Central memory CD8-positive, alpha-beta T cell (primary cell): ENCODE measurements at places on chromosomes 2 and 18.

GRCh38 chr2:134774786-134775641 lies 56.2 kb upstream of the TMEM163 start:
- DNase-seq, result no peak

GRCh38 chr2:99857867-99858444 lies 284.4 kb downstream of the AFF3 start:
- no peak for DNase-seq

DNA sequence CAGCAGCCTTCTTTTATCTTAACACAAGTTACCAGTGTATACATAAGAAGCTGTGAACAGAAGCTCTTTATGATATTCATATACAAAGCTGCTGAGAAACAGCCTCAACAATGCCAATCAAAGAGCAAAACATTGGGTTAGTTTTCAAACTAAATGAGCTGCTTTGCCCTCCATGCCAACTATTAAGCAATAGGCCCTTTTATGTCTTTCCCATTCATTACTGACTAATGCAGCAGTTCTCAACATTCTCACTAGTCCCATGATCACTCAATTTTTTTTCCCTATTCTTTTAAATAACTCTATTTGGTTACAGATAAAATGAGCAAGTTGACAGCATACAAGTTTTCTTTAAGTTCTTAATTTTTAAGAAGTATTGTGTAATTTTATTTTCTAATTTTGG lies 57.9 kb upstream of the FRZB start:
- DNase-seq, result no peak

DNA sequence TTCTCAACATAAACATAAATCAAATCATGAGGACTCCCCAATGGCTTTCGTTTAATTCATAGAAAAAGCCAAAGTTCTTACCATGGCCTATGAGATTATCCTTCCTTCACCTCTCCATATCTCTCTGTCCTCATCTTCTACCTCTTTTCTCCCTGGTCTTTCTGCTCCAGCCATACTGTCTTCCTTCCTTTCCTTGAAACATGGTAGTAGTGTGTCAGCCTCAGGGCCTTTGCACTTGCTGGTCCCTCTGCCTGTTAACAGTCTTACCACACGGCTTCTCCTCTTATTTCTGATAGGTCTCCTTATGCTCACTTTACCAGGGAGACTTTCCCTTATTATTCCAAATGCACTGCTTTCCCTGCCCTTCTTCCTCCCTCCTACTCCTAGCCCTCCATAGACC lies 25.6 kb downstream of the APOB start:
- no peak for DNase-seq

DNA sequence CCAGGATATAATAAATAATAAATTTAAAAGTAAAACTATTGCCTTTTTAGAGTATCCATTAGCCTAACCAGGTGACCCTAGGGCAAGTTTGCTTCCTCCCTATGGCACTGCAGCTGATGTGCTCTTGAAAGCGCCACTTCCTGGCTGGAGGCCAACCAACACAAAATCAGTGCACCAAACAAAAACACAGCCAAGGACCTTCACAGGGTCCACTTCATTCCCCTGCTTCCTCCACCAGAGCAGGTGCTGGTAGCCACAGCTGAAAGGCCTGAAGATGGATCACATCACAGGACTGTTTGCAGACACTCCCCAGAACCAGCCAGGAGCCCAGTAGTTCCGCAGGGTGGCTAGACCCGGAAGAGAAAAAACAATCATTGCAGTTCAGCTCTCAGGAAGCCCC lies 108.8 kb downstream of the TWIST2 start:
- DNase-seq, result no peak

DNA sequence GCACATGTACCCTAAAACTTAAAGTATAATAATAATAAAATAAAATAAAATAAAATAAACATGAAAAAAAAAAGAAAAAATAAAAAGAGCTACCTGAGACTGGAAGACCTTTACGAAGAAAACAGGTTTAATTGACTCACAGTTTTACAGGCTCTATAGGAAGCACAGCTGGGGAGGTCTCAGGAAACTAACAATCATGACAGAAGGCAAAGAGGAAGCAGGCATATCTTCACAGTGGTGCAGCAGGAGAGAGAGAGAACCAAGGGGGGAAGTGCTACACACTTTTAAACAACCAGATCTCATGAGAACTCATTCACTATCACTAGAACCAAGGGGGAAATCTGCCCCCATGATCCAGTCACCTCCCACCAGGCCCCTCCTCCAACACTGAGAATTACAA lies 379.3 kb upstream of the VWC2L start:
- DNase-seq, result no peak

- DNase-seq, result no peak
Measured at GRCh38 chr2:237431372-237431771, 17.4 kb upstream of the COL6A3 start.
